ENCODE measurements at places on chromosomes 2 and 18.

- no peak for DNase-seq
Measured at GRCh38 chr2:24409171-24409570, 48.8 kb upstream of the ITSN2 start.

GRCh38 chr2:231059756-231060155 is 3.1 kb downstream of the PSMD1 start:
- DNase-seq = no peak

GRCh38 chr2:67930156-67930555 is 132.6 kb downstream of the C1D start:
- no peak for DNase-seq

- DNase-seq = no peak
Measured at GRCh38 chr2:58677748-58678147, 436.6 kb upstream of the FANCL start.

DNA sequence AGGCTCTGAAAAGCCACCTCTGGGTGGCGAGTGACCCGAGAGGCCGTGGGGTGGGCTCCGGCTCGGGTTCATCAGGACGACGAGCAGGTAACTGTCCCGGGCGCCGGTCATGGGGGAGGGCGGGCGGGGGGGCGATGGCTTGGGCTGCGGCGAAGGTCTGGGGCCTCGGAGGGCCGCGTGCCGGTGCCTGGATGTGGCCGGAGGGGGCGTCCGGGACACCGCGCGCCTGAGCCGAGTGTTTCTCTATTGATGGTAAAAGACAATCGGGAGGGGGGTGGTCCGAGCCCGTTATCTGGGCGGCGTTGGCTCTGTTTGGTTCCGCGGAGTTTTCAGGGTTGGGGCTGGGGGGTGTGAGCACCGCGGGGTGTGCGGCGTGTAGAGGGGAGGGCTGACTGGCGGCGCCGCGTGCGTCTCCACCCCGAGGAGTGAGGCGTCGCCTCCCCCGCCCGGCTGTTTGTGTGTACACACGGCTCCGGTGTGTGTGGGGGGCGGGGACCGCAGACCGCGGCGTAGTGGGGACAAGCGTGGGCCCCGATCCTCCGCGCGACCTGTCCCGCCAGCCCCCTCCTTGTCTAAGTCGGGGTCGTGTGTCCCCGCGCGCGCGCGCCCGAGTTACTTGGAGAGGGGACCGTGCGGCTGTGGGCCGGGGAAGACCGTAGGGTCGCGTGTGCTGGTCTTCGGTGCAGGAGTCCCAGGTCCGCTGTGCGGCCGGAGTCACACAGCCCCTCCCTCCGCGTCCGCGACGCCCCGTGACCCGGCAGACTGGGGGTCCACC is 1.6 kb downstream of the CTIF start:
- DNase-seq = peak; percentile 37

GRCh38 chr18:9824474-9824832 is 61.3 kb upstream of the TXNDC2 start:
- no peak for DNase-seq

DNA sequence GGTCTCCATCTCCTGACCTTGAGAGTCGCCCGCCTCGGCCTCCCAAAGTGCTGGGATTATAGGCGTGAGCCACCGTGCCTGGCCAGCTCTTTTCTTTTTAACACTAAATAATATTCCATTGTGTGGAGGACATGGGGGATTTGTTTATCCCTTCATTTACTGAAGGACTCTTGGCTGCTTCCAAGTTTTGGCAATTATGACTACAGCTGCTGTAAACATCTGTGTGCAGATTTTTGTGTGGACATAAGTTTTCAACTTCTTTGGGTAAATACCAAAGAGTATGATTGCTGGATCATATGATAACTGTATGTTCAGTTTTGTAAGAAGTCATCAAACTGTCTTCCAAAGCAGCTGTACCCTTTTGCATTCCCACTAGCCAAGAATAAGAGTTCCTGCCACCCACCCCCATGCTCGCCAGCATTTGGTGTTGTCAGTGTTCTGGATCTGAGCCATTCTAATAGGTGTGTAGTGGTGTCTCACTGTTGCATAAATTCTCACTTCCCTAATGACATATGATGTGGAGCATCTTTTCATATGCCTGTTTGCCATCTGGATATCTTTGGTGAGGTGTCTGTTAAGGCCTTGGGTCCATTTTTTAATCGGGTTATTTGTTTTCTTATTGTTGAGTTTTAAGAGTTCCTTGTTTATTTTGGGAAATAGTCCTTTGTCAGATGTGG is 52.2 kb downstream of the TNFRSF11A start:
- no peak for DNase-seq

DNA sequence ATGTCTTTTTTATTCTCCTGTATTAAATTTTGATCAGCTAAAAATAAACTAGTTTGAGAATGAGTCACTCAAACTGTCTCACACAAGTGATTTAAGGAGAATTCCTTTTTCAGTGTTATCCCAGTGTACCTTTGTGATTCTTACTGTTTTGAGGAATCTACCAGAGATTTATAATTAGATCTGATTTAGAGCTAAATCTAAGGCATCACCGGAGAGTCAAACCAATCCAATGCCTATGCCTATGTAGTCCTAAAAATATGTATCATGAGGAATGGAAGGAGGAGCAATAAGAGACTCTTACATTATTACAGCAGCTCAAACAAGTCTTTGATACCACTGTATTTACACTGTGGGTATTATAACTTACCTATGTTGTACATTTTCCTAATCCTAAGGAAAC is 63.4 kb upstream of the CYP20A1 start:
- no peak for DNase-seq

DNA sequence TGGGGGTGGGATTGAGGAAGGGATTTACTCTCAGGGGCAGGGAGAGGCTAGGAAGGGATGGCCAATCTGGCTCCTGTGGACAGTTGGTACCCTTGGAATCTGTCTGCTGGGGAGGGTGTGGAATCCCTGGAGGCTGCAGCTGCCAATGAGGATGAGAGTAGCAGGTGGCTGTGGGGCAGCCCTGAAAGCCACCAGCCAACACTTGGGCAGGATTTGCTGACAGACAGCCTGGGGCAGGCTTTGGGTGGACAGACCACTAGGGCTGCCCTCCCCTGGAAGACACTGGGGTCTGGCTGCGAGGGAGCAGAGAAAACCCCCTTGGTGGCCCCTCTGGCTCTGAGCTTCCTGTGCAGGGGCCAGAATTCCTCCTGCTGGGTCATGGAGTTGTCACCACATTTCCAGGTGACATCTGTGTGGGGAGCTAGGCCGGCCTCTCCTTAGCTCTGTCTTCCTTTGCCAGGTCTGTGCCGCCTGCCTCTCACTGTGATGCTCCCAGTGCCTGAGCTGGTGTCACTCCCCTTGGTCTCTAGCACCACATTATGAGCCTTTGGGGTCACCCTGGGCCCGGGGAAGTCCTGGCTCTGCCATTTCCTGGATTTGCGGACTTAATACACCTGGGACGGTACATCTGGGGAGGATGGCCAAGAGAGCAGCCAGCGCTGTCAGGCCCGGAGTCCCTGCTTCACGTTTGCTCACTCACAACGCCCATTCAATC is 13.4 kb upstream of the ARHGEF4 start:
- no peak for DNase-seq

- DNase-seq = no peak
Measured at GRCh38 chr2:150759531-150759930, 272.1 kb upstream of the RND3 start.

GRCh38 chr18:23521907-23522306 is 18.6 kb downstream of the RMC1 start:
- DNase-seq = no peak

DNA sequence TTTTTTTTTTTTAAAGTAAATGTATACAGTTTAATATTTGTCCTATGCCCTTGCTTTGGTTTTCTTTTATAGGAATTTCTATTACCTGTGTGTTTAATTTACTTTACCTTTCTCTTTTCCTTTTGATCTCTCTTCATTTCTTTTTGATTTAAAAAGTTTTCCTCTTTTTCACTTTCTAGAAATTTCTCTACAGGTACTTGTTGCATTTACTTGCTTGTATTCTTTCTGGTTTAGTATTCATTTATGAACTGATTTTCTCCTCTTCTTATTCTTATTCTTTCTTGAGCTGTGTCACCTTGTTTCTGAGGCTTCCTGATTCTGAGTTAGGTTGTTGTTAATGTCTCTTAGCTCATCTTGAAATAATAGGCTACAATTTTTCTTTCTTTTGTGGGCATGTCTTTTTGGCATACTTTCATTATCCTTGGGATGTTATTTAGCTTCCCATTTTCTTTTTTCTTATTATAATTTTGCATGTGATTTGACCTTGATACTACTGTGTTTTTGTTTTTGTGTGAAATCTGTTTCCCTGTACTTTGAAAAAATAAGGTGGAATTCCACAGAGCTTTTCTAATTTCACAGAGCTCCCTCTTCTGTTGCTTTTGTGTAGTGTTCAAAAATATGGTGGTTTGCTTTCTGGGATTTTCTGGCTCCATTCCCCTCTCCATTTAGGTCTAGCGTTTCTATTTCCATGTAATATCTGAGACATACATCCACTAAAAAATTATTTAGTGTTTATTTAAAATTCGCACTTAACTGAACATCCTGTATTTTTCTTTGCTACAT is 25.5 kb upstream of the ALMS1 start:
- no peak for DNase-seq
